ENCODE measurements at places on chromosomes 5 and 9.
A peak's percentile ranks its signal among the peaks of the same experiment; 100 is the strongest.

GRCh38 chr9:129908906-129909305, 73.6 kb downstream of the USP20 start:
- no peak for DNase-seq

DNA sequence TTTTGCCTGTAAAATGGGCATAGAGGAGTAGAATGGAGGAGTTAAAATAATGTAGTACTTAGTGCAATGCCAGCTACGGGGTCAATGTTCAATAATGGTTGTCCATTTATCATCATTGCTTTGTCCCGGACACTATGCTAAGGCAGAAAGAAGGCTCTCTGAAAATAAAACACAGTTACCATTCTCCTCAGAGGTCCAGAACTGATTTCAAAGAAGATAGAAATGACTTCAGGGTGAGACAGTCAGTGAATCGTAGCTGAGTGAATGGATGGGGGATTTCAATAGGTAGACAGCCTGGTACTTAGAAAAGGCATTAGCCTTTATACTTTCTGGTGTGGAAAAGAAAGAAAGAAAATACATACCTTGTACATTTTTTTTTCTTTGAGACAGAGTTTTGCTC, 1.2 kb upstream of the AK3 start:
- DNase-seq = no peak

DNA sequence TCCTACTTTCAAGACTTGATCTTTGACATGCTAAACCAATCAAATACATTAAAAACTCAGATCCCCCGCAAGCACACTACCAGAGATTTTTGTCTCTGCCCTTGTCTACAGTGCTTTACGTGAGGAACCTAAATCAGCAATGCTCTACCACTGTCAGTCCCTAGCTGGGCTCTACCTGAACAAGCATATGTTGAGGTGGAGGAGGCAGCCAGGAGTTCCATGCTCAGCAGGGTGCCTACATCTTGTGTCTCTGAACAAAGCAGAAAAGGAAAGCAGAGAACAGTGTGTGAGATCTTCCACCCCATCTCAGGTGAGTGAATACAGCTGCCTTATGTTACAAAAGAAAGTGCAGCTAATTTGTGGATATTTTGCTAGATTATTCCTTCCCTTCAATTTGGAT, 255.0 kb downstream of the NDUFS4 start:
- DNase-seq = no peak

DNA sequence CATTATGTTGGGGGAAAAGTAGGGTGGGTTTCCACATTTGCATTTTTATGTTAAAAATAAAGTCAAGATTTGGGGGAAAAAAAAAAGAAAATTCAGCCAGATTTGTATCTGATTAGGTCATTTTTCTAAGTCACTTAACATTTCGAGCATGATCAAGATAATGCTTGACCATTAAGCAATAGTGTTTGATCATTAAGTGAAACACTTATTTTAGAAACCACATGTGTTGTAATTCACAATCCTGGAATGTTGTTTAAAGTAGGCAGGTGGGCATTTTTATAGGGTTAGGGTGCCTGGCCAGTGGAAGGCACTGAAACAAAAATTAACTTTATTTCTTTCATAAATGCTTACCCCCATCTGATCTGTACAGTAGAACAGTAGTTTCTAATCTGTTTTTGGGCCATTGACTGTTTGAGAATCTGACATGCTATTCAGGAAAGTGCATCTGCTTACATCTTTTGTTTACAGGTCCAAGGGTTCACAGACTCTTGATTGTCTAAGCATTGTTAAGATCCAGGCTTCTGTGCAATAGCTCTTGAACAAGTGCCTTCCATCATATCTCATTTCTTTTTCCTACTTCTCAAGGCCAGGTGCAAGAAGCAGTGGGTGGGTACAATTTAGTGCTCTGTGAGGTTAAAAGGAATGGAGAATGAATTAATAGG, 9.1 kb downstream of the ZCCHC9 start:
- no peak for DNase-seq

- DNase-seq = no peak
Observed at GRCh38 chr9:16291921-16292320, 578.5 kb downstream of the BNC2 start.

- DNase-seq = peak; percentile 45
Observed at GRCh38 chr9:128249908-128250838, 25.6 kb downstream of the GOLGA2 start.

DNA sequence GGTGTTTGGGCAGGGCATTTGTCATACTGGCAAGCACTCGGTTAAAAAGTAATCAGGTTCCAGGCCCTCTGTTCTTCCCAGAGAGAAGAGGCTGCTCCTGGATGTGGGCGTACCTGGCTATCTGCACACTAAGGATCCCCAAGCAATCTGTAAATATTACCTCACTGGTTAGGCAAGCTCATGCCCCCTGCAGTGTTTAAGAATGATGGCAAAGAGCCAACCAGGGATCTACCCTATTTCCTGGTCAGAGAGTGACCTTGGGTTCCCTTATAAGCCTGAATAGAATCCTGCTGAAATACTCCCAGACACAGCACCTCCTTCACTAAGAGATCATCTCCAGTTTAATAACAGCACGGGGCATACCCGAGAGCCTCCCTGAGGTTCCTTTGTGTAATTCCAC, 181.2 kb downstream of the PIK3R1 start:
- DNase-seq = no peak

DNA sequence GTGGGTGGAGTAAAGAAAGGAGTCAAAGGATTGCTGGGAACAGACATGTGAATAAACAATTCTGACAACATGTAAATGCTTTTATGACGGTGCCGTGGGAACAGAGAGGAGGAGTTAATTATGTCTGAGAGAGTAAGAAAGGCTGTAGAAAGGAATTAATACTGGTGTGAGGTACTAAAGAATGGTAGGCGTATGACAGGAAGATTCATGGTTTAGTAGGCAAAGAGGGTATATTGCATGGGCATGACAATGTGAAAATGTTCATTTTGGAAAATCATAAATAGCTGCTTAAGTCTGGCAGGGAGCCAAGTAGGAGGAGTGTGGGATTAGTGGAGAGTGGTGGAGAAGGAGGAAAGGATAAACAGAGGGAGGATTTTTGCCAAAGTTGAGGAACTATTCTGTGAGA, 19.7 kb downstream of the NAA35 start:
- DNase-seq = no peak

DNA sequence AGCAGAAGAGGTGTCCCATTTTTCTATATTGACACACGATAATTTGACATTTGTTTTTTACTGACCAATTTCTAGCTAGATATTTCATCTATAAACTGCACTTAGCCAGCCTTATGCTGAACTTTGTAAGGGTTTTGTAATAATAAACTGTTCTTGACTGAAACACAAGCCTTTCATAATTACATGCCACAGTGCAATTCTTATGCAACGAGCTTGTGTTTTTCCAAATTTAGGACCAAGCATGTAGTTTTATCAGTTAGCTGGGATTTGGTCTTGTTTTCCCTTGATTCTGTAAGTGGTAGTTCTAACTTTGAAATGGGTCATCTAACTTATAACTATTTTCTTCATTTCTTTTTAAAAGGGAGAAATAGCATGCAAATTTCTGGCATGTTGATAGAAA, 1.3 kb upstream of the LURAP1L start:
- no peak for DNase-seq

- no peak for DNase-seq
Observed at GRCh38 chr5:36252722-36253365, 11.1 kb upstream of the NADK2 start.

DNA sequence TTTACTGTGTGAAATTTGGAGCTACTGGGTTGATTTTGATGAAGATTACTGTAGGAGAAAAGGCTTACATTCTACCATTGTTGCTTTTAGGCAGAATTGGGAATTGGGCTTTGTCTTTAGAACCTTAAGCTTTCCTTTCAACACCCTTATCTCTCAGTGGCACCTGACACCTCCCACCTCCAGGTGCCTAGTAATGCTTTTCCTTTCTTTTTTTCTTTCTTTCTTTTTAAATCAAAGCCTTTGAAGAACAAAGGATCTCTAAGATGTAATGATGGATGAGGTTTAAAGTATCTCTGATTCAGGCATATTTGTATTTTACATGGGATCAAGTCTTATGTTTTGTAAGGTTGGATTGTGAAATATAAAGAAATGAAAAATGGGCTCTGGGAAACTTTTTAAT, 2.9 kb upstream of the ADGRV1 start:
- no peak for DNase-seq
